ENCODE measurements at places on chromosomes 5 and 9.
A peak's percentile ranks its signal among the peaks of the same experiment; 100 is the strongest.

GRCh38 chr5:57693488-57694305, 211.1 kb upstream of the ACTBL2 start:
- DNase-seq: no peak

DNA sequence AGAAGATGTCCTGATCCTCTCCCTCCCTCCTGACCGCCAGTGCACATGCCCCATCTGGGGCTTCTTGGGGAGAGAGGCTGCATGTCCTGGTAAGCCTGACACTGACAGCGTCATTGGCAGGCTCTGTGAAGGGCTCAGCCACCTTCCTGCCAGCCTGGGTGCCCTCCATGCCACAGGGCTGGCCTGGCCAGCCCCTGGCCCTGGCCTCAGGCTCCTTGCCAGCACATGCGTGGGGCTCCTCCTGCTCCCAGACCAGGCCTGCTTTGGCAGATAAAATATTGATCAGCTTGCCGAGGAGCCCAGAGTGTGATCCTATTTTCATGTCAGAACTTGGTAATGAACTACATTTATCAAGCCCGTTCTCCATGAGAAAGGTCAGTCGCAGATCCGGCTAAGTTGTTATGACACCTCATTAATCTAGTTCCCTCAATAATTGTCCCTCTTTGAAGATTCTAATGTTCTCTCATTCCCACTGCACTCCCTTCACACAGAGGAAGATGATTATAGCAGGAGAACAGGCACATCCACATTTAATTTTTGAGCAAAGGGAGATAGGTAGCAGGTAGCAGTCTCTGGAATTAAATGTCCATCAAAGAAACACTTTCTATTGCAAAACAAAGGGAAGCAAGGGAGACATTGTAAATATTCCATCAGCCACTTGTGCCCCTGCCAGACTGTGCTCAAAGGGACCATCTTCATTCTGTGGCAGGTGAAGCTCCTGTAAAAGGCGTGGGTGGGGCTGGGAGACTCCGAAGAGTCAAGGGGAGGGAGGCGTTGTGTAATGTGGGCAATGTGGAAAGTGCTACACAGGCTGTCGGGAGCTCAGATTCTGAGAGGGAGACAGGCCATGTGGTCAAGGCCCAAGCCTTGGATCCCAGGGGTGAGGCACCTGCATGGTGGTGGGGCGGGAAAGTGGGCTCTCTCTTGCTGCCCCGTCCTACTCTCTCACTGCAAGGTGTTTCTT, 272.0 kb downstream of the HSPA4 start:
- no peak for DNase-seq

GRCh38 chr5:178427576-178428197, 162.5 kb downstream of the COL23A1 start:
- DNase-seq: no peak

GRCh38 chr9:73200694-73201452, 49.2 kb downstream of the ANXA1 start:
- DNase-seq: no peak

GRCh38 chr5:135034236-135034962, 371 bp upstream of the PITX1 start:
- DNase-seq: peak; percentile 48

- DNase-seq: no peak
Observed at GRCh38 chr9:121764371-121764730, 112.9 kb downstream of the DAB2IP start.

DNA sequence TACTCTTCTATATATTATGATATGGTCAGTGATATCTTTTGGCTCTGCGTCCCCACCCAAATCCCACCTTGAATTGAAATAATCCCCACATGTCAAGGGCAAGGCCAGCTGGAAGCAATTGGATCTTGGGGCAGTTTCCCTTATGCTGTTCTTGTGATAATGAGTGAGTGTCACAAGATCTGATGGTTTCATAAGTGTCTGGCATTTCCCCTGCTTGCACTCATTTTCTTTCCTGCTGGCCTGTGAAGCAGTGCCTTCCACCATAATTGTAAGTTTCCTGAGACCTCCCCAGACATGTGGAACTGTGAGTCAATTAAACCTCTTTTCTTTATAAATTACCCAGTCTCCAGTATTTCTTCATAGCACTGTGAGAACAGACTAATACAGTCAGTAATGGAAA, 45.0 kb upstream of the TNC start:
- DNase-seq: no peak

DNA sequence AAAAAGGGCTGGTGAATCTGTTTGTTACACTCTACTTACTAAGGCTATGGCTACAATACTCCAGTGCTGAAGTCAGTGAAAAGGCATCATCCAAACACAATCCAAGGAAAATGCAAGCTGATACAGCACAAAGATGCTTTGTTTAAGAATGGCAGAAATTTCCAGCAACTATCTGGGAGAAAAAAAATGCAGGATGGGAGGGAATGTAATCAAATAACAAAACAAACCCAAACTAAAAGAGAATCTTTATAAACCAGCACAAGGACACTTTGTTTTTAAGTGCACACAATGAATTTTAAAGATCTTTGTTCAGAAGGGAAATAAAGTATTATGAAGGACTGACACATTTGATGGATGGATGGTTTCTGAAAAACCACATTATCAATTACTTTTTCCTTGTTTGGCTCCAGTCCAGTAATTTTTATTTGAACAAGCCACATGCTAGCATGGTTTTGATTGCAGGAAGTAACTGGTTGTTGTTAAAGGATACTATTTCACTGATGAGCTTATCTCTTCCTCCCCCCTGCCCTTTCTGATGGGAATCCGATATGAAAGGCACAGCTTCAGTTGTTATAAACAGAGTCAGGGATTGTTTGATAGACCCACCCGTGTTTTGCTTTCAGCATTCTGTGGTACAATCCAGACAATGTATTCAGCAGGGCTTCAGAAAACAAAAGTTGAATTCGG, 12.1 kb upstream of the TLE4 start:
- peak; percentile 26 for DNase-seq

DNA sequence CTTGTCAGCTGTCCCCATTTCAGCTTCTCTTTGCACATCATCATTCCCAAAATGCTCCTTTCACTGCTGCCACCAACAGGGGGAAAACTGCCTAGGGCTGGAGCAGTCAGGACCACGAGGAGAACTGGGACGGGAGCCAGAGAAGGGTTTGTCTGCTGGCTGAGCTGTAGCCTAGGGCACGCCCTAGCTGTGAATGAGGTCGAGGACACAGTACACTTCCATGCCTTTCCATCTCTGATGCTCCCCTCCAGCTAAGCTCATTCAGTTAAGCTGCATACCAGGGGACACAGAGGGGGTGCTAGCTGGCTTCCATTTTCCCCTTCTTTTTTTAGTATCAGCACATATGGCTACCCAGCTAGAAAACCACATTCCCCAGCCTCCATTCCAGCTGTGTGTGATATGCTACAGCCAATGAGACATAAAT, 64.7 kb downstream of the STK10 start:
- no peak for DNase-seq

DNA sequence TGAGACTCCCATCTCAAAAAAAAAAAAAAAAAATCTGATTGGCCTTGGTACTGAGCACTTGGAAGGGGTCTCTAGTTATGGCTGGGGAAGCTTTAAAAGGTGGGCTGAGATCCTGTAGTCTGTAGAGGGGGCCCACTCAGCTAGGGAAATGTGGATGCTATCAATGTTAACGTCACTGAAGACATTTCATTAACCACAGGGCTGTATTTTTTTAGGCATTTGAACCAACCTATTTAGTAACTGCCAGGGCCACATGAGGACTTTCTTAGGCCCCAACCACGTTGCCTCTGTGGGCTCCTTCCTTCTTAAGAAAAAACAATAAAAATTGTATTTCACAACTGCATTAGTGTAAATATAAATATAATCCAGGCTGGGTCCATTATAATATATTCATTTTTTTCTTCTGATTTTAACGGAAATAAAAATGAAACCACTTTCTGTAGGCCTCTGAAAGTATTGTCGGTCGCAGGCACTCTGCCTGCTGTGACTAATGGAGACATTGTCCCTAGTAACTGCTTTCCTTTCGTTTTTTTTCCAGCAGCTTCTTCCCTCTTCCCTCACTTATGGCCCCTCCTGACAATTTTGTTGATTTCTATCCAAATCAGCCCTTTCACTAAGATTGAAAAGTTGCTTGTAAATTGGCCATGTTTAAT, 71.6 kb downstream of the GCNT1 start:
- no peak for DNase-seq

DNA sequence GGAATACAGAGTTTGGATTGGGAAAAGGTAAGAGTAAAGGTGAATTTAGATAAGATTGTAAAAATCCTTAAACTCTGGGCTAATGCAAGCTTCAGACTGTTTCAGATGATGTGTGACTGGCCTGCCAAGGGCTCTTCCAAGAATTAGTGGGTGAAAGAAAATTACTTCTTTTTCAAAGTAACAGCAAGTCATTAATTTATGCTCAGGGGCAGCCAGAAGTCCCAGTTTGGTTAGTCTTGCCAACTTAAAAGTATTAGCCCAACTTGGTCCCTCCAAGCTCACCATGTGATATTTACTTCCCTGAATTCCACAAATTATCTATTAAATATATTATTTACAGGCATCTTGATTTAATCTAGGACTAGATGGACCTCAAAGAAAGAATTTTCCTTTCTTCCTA, 947.8 kb downstream of the NR2F1-AS1 start:
- DNase-seq: no peak

- no peak for DNase-seq
Observed at GRCh38 chr9:21853414-21853813, 51.0 kb downstream of the MTAP start.

- no peak for DNase-seq
Observed at GRCh38 chr5:73170522-73170921, 2.5 kb upstream of the TMEM174 start.

- DNase-seq: no peak
Observed at GRCh38 chr9:95598236-95598635, 81.5 kb upstream of the PTCH1 start.

- no peak for DNase-seq
Observed at GRCh38 chr9:137164370-137165249, 5.2 kb downstream of the LRRC26 start.

DNA sequence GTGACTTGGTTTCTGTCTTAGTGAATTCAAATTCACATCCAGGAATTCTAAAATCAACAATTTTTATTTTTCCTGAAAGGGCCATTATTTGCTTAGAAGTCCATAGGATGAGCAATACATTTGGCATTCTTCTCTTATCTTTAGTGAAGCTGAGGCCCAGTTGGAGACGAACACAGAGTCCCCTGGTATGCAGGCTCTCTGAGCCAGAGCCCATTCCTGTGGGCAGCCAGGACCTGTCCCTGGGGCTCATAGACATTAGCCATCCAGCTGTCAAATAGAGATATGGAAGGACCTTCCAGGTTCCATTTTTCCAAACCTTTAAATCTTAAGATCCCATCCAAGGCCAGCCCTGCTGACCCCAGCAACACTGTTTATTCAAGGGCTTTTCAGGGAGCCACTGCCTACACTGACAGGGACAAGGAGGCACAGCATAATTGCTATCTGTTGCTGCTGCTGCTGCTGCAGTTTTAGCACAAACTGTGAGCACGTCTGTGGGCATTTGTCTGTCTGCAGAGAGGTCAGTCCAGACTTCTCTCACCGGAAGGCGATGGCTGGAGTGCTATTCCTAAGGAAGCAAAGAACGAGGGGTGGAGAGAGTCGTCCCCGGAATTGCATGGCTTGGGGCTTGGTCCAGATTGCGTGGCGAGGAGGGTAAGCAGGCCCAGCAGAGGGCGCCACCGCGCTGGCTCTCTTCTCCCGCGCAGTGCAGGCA, 639.0 kb downstream of the CCDC171 start:
- DNase-seq: no peak

DNA sequence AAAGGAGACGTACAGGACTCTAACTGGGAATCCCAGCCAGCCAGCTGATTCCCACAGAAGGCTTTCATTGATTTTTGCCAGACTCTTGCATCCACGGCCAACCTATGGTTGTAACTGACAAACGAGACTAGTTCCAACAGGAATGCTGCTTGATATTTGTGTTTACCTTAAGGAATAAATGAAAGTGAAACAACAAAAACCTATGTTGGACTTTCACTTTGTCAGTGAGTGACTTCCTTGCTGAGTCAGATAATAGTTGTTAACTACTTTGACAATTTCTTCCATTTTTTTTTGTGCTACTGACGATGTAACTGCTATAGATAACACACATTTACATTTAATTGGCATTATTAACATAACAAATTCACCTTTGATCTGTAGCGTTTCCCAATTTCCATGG, 63.4 kb upstream of the LRRTM2 start:
- DNase-seq: no peak

- no peak for DNase-seq
Observed at GRCh38 chr9:37126214-37126788, 5.9 kb downstream of the ZCCHC7 start.

DNA sequence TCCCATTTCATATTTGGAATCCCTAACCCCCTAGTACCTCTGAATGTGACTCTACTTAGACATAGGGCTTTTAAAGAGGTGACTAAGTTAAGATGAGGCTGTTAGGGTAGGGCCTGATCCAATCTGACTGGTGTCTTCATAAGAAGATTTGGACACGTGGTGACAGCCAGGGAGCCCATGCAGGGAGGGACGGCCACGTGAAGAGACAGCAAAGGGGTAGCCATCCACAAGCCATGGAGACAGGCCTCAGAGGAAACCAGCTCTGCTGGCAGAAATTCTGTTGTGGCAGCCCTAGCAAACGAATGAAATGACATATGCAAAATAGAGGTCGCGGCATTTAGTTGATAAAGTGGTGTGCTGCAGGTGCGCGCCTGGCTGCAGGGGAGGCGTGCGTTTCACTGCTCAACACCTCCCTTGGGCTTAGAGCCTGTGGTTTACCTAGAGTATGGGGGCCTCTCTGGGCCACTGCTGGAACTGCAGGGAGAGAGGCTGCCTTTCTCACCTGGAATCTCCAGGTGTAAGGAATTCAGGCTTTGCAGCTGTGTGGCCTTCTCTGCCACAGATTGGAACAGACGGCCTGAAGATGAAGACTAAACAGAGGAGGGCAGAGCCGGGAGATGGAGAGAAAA, 7.1 kb upstream of the AFAP1L1 start:
- DNase-seq: peak; percentile 75

DNA sequence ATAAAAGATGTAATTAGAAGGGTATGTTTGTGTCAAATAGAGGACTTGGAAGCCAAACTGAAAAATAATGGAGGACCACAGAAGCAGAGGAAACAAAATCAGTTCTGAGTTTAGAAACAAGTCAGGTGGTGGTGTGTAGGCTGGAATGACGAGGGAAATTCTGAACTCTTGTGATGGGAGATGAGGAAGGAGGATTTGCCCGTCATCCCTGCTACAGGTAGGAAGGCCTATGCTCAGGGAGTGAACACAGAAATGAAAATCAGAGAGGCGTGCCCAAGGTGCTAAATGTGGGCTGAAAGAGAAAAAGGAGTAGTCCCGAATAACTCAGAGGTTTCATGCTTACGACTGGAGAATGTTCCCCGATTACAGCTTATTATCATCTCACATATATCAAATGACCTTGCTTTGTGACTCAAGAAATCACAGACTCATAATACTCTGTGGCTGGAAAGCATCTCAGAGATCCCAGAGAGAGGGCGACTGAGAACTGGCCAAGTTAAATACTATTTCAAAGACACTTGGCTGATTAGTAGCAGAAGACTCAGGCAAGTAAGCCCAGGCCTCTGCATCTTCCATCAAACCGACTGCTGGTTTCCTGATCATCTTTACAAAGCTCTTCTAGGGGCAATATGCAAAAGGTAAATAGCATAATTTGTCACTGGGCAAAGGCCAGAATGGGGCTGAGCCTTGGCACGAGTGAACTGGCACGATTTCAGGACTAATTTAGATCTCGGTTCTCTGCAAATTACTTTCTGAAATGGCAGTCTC, 126.0 kb downstream of the SUSD1 start:
- no peak for DNase-seq

GRCh38 chr9:84758817-84759216, 89.3 kb downstream of the NTRK2 start:
- DNase-seq: no peak

Measured in NCI-H510A (cell line).